Activated CD4-positive, CD25-positive, alpha-beta regulatory T cell (primary cell): ENCODE measurements at places on chromosomes 13 and 19.

GRCh38 chr19:58261600-58261967 is 17.2 kb upstream of the ZNF8 start:
- DNase-seq, result no peak

DNA sequence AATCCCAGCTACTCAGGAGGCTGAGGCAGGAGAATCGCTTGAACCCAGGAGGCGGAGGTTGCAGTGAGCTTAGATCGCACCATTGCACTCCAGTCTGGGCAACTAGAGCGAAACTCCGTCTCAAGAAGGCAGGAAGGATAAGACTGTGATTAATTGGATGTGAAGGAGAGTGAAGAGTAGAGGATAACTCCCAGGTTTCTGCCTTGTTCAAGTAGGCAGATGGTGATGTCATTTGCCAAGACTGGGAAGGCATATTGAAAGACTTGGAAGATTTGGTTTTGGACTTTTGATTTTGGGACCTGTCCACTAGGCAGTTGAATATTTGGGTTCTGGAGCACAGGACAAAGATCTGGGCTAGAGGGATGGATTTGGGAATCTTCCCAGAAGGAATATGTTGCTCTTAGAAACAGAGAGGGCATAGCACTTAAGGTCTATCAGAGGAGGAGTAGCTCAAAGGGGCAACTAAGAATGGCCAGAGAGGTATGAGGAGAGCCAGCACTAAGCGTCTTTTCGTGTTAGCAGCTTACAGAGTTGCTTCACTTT is 20.0 kb downstream of the GARRE1 start:
- DNase-seq, result no peak

- DNase-seq, result no peak
Measured at GRCh38 chr19:16778796-16779411, 50.3 kb upstream of the SIN3B start.

GRCh38 chr13:60691268-60691667 is 294.2 kb downstream of the TDRD3 start:
- no peak for DNase-seq

- DNase-seq, result no peak
Measured at GRCh38 chr19:15249972-15250639, 17.9 kb upstream of the EPHX3 start.

DNA sequence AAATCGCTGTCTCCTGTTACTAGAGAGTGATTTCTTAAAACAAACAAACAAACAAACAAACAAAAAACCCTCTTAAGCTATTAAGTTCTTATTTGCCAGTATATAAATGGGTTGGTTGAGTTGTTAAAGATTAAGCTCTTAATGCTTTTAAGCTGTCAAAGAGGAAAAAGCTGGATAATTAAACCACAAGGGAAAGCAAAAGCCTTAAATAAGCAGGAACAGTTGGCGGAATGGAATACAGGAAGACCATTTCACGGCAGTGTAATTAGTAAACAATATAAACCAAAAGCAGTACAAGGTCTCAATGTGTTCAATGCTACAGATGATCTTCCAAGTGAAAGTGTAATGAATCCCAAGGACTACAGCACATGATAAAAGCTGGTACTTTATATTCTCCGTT is 32.2 kb upstream of the GGACT start:
- DNase-seq, result no peak

DNA sequence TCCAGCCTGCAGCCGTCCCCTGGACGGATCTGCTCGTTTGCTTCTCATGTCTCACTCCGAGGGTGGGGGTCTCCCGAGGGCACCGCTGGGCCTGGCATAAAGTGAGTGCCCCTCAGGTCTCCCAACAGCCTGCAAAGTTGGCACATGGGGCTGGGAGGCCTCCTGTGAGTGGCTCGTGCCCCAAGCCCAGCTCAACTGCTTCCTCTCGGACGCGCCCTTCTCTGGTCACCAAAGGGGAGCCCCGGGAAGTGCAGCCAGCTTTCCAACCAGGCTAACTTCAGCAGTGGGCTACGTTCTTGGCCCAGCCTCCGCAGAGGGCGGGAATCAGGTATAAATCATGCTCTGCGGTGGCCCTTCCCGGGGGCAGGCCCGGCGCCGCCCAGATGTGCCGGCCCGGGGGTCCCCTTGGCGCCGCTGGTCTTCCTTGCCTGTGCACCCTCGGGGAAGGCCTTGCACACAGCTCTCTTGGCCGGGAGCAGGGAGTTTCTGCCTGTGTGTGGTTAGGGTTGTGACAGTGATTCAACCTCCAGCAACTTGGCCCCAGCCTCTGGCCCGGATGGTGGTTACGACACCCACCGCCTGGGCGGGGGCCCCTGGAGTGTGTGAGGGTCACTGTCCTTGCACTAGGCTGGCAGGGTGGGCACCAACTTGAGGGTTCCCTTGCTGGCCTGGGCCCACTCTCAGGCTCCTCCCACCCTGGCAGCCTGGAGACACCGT is 20.7 kb downstream of the CEBPG start:
- DNase-seq, result no peak

DNA sequence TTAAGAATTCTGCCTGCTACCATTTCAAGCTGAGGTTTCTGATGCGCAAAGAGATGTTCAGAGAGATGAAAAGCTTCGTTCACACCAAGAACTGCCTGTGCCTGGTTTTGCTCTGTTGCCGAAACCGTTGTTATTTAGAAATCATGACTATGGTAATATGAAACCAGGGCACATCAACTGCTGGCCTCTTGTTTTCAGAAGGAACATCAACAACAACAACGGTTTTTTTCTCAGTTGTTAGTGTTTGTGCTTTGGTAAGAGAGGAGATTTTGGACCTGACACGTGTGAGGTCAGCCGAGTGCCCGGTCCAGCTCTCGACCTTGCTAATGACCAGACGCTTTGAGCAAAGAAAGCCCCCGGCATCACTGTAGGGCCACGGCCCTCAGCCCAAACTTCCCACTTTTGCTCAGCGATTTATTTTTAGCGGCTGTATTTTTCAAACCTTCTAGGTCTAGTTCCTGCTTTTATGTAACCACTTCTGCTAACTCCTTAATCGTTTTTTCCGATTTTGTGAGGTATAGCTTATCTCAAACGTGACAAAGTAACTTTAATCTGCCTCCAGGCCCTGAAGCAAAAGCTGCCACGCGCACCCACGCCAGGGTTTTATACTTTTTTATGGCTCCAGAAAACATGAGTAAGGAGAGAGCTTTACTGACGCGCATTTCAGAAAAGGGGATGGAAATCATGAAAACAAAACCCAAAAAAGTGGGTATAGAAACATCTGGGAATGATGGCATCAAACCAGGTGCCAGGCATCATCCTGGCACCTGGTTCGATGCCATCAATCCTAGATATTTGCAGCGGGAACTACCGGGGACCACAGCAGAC is 42.0 kb downstream of the KLF2 start:
- no peak for DNase-seq

- DNase-seq, result no peak
Measured at GRCh38 chr13:70473907-70474306, 365.7 kb upstream of the KLHL1 start.

DNA sequence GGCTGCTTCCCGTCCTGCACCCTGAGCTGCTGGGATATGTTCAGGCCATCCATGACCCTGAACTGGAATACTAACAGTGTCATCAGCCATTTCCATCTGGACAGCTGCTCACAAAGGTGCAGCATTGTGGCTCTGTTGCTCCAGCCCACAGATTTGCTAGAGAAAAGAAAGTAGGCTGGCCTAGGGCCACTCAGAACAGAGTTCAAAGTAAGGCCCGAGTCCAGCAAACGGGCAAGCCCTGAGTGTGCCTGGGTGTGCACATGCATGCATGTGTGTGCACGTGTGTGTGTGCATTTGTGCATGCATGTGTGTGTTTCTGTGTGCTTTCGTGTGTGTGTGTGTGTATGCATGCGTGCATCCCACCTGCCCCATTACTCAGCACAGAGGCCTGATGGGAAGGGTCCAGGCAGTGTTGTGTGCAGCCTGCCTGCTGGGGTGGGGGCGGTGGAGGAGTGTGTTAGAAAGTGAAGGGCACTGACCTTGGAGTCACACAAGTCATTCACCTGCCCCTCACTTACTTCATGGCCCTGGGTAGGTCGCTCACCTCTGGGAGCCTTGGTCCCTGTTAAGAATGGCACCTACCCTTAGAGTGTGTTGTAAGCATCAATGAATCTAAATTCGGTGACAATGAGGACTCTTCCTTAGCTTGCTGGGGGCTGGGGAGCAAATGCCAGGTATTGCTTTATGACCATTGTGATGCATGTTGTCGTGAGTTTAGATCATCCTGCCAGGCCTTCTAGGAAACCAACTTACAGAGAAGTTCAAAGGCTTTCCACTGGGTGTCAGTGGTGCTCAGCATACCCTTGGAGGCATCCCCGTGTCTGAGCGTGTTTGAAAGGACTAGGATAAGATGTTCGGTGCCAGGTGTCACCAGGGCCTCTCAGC is 53.2 kb downstream of the GPR12 start:
- no peak for DNase-seq

DNA sequence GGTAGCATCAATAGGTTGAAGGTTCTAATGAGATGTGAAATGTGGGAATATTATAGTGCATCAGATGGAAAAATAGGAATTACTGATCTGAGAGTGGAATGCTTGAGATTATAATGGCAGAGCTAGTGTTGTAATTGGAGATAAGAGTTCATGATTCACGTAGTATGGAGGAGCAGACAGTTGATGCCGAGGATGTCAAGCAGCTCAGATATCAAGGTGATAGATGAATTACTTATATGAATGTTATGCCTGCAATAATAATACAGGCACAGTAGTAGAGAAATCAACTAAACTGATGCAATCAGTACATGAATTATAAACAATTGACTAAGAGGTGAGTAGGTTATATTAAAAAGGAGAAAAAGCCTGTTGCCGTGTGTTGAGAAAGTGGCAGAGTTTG is 793.2 kb upstream of the GPC6 start:
- no peak for DNase-seq

DNA sequence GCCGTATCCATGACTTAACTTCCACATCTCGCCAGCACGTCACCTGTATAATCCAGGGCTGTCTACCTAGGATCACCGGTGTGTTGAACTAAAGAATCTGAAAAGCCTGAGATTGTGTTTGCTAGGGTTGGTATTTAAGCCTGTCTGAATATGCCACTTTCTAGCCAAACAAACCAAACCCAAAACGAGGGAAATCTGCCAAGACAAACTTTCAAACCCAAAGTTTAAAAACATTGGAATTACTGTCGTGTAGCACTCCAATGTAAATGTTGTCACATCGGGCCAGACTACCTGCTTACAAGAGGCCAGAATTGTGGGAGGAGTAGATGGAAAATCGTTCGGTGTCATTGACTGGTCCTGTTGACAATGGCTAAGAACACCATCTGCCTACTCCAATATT is 747.8 kb downstream of the EFNB2 start:
- no peak for DNase-seq

DNA sequence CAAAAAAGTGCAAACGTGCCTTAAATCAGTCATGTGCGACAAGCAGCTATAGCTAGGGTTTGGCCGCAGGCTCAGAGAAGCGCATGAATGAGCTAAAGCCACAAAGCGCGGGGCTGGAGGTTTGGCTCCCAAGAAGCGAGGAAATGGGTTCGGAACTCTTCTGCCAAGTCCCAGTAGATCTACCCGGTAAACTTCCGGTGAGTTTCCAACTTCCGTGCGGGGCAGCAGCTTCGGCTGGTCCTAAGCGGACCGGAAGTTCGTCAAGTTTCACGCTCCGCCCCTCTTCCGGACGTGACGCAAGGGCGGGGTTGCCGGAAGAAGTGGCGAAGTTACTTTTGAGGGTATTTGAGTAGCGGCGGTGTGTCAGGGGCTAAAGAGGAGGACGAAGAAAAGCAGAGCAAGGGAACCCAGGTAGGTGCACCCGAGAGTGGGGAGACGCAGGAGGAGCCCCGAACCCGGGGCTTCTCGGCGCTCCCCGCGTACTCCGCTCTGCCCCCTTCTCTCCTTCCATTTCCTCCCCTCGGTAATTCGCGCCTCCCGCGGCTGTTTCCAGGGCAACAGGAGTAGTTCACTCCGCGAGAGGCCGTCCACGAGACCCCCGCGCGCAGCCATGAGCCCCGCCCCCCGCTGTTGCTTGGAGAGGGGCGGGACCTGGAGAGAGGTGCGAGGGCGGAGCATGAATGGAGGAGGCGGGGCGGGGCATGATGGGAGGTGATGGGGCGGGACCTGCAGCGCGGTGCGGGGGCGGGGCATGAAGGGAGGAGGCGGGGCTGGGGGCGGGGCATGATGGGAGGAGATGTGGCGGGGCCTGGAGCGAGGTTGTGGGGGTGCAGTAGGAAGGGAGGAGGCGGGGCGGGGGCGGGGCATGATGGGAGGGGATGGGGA is at the start of gene NR1H2:
Gene NR1H2, plus strand, starts transcription at position 292 of the 885 bp plus-strand sequence. CDS start 1,149 bp downstream, outside the sequence.
- DNase-seq, result peak; percentile 87

GRCh38 chr13:110233951-110234280 is 73.0 kb downstream of the COL4A1 start:
- no peak for DNase-seq

DNA sequence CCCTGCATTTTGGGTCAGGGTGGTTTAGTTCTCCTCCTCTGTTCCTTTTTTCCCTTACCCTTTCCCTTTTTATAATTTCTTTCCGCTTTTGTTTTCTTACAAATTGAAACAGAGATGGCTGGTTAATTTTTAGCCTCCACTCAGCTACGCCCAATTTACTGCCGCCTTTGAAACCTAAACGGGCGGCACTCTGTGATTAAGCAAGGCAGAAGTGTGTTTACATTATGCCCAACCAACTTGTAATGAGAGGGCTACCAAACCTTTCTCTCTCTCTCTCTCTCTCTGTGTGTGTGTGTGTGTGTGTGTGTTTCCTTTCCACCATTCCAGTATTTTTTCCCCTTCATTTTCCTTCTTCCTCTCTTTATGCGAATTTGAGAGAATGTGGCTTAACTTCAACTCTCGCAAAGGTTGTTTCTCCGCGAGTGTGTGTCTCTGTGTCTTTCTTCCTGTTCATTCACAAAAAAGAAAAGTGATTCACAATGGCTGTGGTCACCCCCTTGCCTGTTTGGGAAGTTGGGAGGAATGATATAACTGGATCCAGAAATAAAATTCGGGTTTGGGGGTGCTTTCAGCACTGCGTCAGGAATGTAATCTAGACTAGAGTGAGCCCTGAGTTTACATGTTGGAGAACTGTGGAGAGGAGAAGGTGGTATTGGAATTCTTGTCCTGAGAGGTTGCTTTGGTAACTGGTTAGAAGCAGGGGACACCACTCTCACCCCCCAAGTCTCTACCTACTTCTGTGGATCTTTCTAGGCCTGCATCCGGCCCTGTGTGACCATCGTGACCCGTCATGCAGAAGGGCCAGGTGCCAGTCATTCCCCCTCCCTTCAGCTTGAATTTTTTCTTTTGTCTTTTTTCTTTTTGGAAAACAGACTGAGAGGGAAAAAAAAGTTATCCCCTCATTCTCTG is 31.4 kb downstream of the NFIX start:
- DNase-seq, result no peak
